Fibroblast of mammary gland (primary cell): ENCODE measurements at places on chromosomes 6 and 20.

GRCh38 chr6:109165392-109165974, 70.2 kb downstream of the CEP57L1 start:
- peak; percentile 78 for DNase-seq

- no peak for DNase-seq
Measured at GRCh38 chr6:33124525-33124901, 48.7 kb downstream of the HLA-DPB1 start.

DNA sequence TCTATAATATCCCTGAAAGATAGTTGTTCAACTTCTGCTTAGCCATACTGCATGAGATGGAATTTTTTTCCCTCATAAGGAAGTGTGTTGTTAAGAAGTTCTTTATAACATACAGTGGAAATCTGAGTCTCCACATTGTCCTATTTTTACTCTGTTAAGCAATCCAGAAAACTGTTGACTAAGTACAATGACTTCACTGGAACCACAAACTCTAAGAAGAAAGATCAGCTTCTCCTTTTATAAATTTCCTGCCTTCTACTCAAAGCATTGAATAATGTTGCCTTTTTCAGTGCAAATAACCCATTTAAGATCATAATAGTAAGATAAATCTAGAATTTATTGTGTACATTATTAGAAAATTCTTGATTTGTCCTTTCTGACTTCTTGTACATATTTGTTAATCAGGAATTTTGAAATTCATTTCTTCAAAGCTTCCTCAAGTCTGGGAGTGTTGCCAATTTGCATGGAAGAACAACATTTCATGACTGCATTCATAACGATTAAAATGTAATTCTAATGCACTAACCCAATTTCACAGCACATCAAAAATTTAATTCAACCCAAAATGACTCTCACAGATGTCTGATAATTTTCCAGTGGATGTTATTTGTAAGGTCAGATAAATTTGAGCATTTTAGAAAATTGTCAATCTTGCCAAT, 45.6 kb upstream of the ANKEF1 start:
- DNase-seq, result peak; percentile 83

DNA sequence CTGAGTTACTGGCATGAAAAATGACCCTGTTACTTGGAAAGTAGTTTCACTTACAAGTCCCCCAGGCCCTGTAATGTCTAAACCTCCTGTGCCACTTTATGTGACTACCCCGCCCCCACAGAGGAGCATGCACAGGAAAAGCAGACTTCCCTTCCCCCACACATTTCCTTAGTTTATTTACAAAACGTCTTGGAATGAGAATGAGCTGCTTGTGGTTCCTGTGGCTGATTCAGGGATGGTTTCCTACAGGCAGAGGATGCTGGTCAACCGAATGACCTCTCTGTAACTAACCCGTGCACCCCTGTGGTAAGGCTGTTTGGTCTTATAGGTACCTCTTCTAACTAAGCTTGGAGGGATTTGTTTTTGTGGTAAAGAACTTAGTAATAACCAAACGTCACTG, 28.5 kb downstream of the RSPO3 start:
- peak; percentile 82 for DNase-seq

DNA sequence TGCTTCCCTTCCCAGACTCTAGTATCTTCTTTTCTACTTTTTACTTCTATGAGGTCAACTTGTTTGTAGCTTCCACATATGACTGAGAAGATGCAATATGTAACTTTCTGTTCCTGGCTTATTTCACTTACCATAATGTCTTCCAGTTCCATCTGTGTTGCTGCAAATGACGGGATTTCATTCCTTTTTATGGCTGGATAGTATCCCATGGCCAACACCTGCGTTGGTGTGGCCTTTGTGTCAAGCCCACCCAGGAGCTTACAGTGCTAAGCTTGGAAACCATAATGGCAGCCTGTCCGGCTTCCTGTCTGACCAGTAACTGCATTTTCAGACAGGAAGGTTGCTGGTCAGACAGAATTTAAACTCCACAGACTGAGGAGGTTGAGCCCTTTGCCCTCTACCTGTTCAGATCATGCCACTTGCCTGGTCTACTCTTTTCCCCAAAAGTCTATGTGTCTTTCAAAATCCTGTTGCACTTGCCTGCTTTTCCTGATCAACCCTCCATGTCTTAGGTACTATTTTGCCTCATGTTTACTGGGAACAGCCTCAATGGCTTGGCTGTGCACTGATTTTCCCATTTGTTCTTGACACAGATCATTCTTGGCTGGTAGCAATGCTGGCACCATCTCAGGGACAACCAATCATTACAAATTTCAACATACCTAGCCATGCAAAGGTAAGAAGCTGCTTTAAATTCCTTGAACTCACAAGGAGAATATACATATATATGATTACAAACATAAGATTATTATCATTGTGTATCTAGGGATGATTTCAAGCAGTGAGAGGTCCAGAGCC, 114.3 kb upstream of the PLEKHG1 start:
- DNase-seq, result no peak

DNA sequence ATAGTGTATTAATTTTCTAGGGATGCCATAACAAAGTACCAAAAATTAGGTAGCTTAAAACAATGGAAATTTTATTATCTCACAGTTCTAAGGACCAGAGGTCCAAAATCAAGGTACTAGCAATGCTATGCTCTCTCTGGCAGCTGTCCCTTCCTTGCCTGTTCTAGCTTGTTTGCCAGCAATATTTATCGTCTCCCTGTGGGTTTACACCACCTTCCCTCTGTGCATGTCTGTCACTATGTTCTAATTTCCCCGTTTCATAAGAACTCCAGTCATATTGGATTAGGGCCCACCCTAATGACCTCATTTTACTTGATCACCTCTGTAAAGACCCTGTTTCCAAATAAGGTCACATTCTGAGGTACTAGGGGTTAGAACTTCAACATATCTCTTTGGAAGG, 217.2 kb downstream of the IBTK start:
- DNase-seq, result no peak

- peak; percentile 72 for DNase-seq
Measured at GRCh38 chr6:43809417-43810305, 39.6 kb downstream of the VEGFA start.

GRCh38 chr6:157727629-157728182, 95.3 kb upstream of the SNX9 start:
- no peak for DNase-seq

DNA sequence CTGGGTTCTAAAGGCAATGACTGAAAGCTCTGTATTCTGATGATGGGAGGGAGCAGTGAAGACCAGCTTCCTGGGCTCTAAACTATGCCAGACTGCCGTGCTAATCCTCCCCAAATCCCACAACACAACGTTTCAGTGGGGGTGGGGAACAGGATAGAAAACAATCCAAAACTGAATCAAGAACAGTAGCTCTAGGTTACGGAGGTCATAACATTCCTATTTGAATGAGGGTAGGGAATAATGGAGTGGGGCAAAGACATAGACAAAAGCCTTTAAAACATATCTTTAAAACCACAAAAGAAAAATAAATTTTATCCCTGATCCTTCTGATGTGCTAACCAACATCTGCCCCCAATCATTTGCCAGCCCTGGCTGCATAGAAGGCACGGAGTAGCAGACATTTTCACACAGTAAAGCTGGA, 7.8 kb downstream of the USP49 start:
- no peak for DNase-seq

DNA sequence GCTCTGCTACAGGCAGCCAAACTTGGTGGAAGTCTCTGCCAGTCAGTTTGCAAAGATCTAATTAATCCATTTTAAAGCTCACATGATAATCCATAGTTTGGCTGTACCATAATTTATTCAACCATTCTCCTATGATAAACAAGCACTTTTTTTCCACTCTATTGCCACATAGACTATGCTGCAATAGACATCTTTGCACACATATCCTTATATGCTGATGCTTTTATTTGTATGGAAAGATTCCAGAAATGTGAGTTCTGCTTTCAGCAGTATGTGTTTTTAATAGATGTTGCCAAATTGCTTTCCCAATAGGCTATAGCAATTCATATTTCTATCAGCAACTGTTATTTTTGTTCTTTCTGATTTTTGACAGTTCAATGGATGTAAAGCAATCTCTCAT, 628.0 kb downstream of the KIF16B start:
- DNase-seq, result peak; percentile 20

DNA sequence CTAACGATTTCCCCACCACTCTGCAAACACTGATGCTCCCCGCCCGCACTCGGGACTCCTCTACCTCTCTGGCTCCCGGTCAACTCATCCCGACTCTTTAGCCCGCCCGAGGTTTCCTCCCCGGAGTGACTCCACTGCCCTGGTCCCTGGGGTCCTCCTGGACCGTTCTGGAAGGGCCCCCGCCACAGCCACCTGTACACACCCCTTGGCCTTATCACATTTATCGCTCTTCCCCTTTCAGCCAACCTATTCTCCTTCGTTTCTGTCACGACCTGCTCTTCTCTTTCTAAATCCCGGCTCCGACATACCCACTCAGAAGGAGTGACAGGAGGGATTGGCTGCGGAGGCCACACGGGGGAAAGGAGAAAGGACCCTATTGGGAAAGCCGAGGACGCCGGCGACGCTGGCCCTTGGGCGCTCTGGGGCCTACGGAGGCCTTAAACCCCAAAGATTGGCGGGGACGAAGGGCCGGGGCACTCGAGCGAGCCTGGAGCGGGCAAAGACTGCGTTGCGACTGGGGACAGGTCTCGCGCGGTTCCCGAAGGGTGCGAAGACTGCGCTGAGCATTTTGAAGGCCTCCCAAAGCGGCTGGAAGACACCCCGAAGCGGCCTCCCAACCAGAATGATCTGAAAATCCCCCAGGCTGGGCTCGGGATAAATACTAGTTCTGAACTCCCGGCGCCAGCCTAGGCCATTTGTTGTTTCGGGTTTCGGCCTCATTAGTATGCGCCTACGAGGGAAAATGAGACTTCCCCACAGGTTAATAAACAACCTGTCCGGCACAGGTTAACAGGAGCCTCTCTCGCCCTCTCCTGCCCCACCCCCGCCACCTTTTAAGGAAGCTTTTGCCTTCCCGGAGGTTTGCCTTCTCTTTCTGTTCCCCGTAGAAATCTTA, 9.2 kb downstream of the SIM1 start:
- DNase-seq, result no peak

GRCh38 chr20:3839328-3839727, 7.3 kb upstream of the MAVS start:
- DNase-seq, result no peak
